ENCODE measurements at places on chromosomes 1 and 21.

DNA sequence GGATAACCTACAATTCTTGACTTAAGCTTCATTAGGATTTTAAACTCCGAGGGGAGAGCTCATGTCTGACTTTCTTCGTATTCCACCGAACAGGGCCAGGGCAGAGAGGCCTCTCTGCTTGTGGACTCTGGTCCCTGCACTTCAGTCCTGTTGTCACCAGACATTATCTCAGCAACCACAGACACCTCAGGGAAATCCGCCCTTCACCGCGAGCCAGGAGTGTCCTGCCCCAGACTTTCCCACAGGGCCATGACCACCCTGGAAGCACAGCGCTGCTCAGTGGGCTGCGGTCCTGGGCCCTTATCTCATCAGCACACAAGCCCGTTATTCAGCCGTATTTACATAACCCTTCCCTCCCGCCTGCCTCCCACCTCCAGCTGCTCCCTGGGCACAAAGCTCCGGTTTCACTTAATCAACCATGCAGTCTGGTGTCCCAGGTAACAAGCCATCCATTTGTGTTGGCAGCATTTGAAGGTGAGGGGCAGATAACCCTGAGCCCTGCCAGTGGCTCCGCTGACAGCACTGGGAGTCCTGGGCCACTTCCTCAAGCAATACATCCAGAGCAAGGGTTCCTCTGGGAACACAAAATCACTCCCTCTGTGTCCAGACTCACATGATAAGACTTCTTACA, 122.8 kb upstream of the RAB4A start:
- H3K4me3 ChIP-seq: no peak overlapping the region
- no peaks in the 10 kb centered on the region for H3K4me1 ChIP-seq
- no peak overlapping the region for H3K27ac ChIP-seq
- H3K36me3 ChIP-seq: no peaks in the 10 kb centered on the region

DNA sequence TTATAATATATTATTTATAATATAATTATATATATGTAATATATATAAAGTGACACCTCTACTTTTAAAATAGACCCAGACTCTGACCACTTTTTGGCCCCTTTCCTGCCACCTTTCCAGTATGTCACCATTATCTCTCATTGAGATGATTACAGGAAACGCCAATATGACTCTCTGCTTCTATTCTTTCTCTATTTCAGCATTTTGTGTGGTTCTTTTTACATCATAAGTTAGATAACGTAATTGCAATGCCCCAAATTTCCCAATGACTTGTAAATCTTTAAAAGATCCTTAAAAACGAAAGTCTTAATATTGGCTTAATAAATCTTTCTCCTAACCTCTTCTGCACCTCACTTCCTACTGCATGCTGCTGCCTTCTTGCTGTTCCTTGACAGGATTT, 8.1 kb upstream of the GBP5 start:
- no peak overlapping the region for H3K27ac ChIP-seq
- no peak for DNase-seq
- H3K36me3 ChIP-seq: no peaks in the 10 kb centered on the region
- no peaks in the 10 kb centered on the region for H3K27me3 ChIP-seq
- no peak overlapping the region for H3K4me3 ChIP-seq

GRCh38 chr1:225427235-225428067, at the start of gene LBR:
LBR (minus strand) TSS chr1:225428038; CDS start chr1:225424075, 3,963 bp downstream.
- H3K4me1 ChIP-seq: peaks cover 41% of the 10 kb centered on the region
- H3K36me3 ChIP-seq: no peaks in the 10 kb centered on the region
- H3K27ac ChIP-seq: peak within 1 kb of the TSS; percentile 93
- H3K27me3 ChIP-seq: no peaks in the 10 kb centered on the region

- no peak overlapping the region for H3K4me3 ChIP-seq
- no peak for DNase-seq
- no peaks in the 10 kb centered on the region for H3K36me3 ChIP-seq
- no peak overlapping the region for H3K27ac ChIP-seq
Observed at GRCh38 chr1:184289825-184290550, 96.8 kb upstream of the C1orf21 start.

DNA sequence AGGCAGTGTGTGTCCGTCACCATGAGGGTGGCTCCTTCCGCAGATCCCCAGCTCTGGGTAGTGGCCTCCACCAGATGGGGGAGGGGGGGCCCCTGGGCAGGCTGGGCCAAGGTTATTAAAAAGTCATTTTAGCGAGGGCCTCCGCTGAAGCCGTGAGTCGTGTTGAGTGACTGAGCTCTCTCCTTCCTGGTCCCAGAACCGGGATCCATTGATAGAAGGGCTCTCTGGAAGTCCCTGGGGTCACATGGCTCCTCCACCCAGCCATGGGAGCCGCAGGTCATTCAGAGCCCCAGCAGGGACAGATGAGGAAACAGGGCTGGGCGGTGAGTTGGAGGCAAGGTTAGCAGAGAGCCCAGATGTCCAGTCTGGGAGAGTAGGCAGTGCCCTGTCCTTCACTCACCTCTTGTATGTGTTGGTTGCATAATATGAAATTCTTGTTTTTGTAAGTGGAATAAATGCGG, 12.9 kb downstream of the MIIP start:
- no peaks in the 10 kb centered on the region for H3K4me1 ChIP-seq
- H3K27ac ChIP-seq: no peak overlapping the region
- no peaks in the 10 kb centered on the region for H3K36me3 ChIP-seq
- no peak for DNase-seq
- H3K27me3 ChIP-seq: no peaks in the 10 kb centered on the region
- no peak overlapping the region for H3K4me3 ChIP-seq
